Right cardiac atrium (tissue), 5 donors: ENCODE measurements at places on chromosomes 3 and 15. TPM values are rescaled to one million over a fixed set of nuclear protein-coding genes. Genes with fewer than 3 reads are reported as not detected.

FBXL2 gene
- total RNA-seq = 2.5 TPM

CLDN11 gene
- 11.1 TPM for total RNA-seq

GPR27 gene
- total RNA-seq = 0.97 TPM

CCNB2 gene
- 0.91 TPM for total RNA-seq

GP9 gene
- total RNA-seq = not detected

ST3GAL6 gene
- total RNA-seq = 29.0 TPM

SLC4A7 gene
- 20.6 TPM for total RNA-seq

THRB gene
- 18.5 TPM for total RNA-seq

WNT7A gene
- not detected for total RNA-seq

ANKRD63 gene
- total RNA-seq = 4.4 TPM

LRRC3B gene
- 0.68 TPM for total RNA-seq

ZIC1 gene
- total RNA-seq = not detected

MAP6D1 gene
- 1.6 TPM for total RNA-seq

SNTN gene
- total RNA-seq = not detected

AMT gene
- 31.0 TPM for total RNA-seq

WDR49 gene
- total RNA-seq = 25.3 TPM

NR2E3 gene
- not detected for total RNA-seq

VEPH1 gene
- 0.22 TPM for total RNA-seq

TMC3 gene
- 0.14 TPM for total RNA-seq

WDR48 gene
- total RNA-seq = 16.5 TPM

P2RY14 gene
- 1.3 TPM for total RNA-seq

GALNT15 gene
- total RNA-seq = 6.2 TPM

MYO5C gene
- 4.4 TPM for total RNA-seq

IQCF5 gene
- total RNA-seq = not detected

ECT2 gene
- 5.6 TPM for total RNA-seq

SLC38A3 gene
- 5.0 TPM for total RNA-seq

CPOX gene
- total RNA-seq = 12.5 TPM

CHRNA5 gene
- total RNA-seq = 3.4 TPM

ALDH1A2 gene
- total RNA-seq = 71.0 TPM

RTP3 gene
- not detected for total RNA-seq

FAM81A gene
- 4.1 TPM for total RNA-seq

IREB2 gene
- 25.4 TPM for total RNA-seq

CEMIP gene
- total RNA-seq = 2.6 TPM

PLS1 gene
- 1.6 TPM for total RNA-seq

A4GNT gene
- not detected for total RNA-seq

GRK7 gene
- total RNA-seq = not detected

LZTFL1 gene
- 13.4 TPM for total RNA-seq

CPNE9 gene
- total RNA-seq = not detected

TOPBP1 gene
- 12.7 TPM for total RNA-seq

CNBP gene
- 368 TPM for total RNA-seq

GOLGA8J gene
- not detected for total RNA-seq

ITPKA gene
- 1.4 TPM for total RNA-seq

CPN2 gene
- total RNA-seq = not detected

ZBED2 gene
- total RNA-seq = not detected
